ENCODE measurements at places on chromosomes 1 and 21.

DNA sequence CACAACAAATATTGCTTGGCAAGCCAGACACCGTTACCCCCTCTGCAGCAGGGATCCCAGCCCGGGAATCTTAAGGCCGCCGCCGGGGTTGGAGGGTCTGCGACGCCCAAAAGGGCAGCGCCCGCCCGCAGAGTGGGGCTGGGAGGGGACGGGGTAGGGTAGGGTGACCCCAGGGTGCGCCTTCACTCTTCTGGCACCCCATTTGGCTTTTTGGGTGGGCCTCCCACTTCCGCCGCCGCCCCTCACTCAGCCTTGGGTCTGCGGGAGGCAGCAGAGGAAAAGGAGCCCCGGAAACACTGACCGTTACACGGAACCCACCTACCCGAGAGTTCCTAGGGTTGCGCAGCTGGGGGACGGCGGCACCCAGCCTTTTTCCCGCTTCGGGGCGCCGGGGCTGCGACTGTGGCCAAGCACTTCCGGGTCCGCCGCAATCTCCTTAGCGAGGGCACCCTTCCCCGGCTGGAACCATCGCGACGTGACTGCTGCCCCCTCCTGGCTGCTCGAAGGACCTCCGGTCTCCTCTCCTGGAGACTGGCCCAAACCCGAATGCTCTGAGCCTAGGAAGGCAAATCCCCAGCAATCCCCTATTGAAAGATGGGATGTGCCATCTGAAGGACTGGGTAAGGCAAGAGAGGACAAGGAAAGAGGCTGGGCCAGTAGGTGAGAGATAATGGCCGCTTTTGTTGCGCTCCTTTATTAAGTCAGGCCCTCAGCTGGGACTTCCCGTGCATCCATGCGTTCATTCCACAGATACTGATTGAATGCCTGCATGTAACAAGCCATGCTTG, at the start of gene PIGC:
TSS of gene PIGC (minus strand) at position 404 of the 788 bp plus-strand sequence. CDS start 1,447 bp downstream, outside the sequence.
- peak; percentile 97 for DNase-seq

DNA sequence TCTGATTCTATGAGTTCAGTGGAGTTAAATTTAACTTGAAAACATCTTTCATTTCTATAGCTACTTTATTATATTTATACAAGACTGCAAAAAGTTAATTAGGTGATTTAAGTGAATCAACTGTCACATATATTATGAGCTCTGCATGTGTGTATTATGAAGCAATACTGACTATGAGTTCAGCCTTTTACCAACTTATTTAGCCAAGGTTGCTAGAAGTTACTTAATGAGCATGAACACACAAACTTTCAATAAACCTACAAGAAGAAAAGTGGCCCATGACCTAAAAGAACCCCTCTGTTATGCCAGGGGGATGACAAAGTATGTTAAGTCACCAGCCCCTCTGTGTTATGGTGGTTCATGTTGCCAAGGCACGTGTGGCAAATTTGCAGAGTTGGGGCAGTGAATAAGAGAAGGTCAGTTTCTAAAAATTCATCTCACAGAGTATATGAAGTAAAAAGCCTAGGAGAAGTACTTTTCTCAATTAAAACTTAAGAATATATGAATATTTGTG, 86.7 kb upstream of the LYPLAL1 start:
- DNase-seq: no peak

GRCh38 chr1:154861607-154862094, 8.4 kb downstream of the KCNN3 start:
- DNase-seq: no peak

- no peak for DNase-seq
These were observed 7.2 kb downstream of the CHML start for GRCh38 chr1:241632987-241633386.

GRCh38 chr1:214050513-214051401, 63.0 kb downstream of the PROX1 start:
- DNase-seq: no peak

DNA sequence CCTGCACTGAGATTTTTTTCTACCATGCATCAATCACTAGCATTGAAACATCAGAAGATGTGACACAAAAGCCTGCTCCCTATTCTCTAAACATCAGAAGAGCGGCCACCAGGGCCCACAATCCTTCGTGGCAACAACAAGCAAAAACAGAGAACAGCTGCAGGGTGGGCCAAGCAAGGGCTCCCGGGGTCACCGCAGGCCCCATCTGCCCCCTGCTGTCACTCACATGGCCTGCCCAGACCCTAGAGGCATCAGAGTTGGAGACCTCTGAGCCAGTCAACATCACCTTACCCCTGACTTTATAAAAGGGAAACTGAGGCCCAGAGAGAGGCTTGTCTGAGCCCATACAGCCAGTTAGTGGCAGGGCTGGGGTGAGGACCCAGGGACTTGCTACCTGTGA, 1.8 kb downstream of the LAPTM5 start:
- no peak for DNase-seq

- no peak for DNase-seq
These were observed 10.2 kb upstream of the TARBP1 start for GRCh38 chr1:234489007-234489697.

- DNase-seq: peak; percentile 29
These were observed 89.0 kb upstream of the BCAR3 start for GRCh38 chr1:93770640-93771039.

DNA sequence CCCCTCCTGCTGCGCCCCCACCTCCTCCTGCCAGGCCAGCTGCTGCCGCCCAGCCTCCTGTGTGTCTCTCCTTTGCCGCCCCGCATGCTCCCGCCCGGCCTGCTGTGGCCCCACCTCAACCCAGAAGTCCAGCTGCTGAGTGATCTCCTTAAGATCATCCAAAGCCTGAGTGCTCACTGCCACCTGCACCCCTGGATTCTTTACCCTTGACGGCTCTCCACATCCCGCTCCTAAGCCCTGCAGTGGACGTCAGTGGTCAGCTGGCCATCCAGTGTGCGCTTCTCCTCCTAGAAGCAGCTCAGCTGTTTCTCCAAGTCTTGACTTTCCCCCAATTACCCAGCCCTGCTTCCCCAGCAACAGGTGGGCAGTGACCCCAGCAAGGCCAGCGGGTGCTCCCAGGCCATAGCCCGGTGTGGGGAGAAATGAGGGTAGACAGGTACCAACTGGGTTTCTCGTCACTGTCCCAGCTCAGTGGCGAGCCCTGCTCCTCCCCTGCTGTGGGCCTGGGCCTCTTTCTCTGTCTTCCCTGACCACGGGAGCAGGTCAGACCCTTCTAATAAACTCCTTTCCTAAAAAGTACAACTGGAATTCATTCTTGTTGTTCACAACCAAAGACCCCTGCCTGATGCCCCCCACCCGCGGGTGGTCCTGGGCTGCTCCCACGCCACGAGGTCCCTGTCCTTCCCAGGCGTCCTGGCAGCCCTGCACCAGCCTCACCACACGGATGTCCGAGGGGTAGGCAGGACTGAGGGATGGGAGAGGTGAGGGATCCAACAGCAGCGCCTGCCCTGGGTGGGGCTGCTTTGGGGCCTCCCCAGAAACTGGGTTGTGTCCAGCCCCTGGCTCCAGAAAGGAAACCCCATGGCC, 1.4 kb downstream of the KRTAP10-7 start:
- no peak for DNase-seq

DNA sequence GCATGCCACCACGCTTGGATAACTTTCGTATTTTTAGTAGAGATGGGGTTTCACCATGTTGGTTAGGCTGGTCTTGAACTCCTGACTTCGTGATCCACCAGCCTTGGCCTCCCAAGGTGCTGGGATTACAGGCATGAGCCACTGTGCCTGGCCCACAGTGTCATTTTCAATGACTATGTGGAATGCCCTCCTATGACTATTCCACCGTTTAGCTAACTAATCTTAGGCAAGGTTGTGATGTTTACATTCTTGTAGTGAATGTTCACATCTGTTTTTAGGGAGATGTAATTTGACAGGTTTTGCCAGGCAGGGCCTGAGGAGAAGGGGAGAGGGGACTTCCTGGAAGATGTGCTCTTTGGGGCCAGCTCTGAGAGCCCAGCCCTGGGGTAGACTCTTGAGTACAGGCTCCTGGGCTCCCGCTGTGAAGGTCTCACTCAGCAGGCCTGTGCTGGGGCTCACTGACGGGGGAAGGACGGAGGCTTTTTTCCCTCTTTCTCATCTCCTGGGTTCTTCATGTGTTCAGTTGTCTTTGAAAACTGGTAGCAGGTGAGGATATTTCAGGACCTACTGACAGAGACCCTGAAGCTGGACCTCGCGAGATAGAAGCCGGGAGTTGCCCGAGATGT, 13.2 kb downstream of the COQ8A start:
- DNase-seq: no peak

DNA sequence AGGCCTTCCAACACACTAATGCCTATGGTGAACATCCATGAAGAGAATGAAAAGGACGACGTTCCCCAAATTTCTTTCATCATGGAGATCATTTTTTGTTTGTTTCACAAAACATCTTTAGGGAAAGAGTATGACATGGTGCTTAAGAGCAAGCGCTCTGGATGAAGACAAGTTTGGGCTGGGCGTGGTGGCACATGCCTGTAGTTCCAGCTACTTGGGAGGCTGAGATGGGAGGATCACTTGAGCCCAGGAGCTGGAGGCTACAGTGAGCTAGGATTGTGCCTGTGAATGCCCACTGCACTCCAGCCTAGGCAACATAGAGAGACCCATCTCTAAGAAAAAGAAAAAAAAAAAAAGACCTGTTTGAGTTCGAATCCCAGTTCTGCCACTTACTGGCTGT, 253.1 kb downstream of the PTPRU start:
- no peak for DNase-seq

GRCh38 chr1:38006008-38006828, 904 bp upstream of the FHL3 start:
- no peak for DNase-seq

DNA sequence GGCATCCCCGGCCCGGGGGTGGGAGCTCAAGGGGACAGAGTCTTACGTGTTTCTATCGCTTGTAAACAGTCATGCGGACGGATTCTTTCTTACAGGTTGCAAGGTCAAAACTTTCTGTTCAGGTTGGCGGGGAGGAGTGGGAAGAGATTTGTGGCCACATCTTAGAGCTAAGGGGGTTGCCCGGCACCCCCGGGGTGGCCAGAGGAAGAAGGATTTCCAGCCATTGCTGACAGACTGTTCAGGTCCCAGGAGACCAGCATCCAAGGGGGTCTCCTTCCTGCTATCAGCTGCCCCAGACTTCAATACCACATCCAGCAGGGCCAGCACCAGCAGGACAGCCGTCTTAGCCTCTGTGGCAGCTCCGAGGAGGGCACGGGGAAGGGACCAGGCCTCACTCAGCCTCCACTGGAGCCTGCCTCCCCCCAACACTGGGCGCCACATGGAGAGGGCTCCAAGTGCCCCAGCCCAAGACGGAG, 52.0 kb downstream of the KIF21B start:
- no peak for DNase-seq

DNA sequence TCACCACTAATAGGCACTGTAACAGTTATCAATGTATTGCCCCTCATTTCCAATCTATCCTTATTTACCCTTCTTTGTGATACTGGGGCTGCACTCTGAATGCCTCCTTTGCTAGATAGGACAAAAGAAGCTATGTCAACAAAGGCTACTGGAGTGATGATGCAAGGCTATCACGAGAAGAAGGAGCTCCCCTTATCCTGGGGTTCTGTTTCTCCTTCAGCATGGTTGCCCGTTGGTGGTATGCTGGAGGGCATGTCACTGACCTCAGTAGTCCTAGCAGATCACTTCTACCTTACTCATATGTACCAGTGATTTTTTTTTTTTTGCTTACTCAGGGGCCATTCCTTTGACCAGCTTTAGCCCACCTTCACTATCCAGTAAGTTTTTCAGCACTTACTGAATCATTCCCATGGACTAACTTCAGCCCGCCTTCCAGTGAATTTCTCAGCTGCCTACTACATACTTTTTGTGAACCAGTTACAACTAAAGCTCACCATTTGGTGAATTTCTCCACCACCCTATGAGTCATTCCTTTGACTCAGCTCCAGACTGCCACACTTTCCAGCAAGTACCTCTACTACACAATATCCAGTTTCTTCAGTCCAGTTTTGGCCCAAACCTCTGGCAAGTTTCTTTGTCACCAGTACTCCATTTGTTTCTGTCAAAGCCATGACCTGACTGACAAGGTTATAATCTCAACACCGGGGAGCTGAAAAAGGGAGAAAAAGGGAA, 944.5 kb downstream of the KCNT2 start:
- peak; percentile 67 for DNase-seq

GRCh38 chr1:199161766-199162303, 523.0 kb downstream of the PTPRC start:
- no peak for DNase-seq

GRCh38 chr1:167237000-167237399, 16.3 kb downstream of the POU2F1 start:
- DNase-seq: no peak
